Pancreas (tissue), 10 donors: ENCODE measurements at places on chromosomes 11 and 22.

DNA sequence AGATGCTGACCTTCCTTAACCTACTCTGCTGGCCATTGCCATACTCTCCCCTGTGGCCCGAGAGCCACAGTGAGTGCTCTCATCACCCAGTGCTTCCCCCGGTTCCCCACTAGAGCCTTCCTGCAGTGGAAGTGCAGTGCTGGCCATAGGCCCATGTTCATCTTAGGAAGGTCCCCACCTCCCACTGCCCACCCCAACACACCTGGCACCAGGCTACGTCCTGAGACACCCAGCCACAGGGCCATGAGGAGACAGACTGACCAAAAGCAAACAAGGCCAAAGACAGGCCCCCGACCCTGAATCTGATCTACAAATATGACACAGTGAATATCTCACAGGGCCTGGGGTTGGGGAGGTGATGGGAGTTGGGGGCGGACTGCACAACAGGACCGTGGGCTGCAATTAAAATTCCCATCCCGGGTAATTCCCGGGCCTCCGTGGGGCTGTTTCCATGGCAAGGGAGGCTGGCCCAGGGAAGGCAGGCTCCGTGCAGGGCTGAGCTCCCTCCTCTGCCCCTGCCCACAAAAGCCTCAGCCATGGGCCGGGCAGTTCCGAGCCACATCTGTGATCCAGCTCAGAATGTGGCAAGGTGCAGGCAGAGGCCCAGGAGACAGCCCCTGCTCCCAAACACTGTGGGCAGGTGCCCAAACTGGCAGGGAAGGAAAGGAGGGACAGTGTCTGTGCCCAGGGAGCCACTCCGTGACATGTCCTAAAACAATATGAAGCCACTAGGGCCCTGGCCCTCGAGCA is 5.1 kb upstream of the CHST1 start:
- no peak for DNase-seq

GRCh38 chr11:34915136-34916014 is 804 bp downstream of the APIP start:
- no peak for DNase-seq

- DNase-seq = no peak
Observed at GRCh38 chr11:131307506-131307905, 62.9 kb upstream of the NTM start.

DNA sequence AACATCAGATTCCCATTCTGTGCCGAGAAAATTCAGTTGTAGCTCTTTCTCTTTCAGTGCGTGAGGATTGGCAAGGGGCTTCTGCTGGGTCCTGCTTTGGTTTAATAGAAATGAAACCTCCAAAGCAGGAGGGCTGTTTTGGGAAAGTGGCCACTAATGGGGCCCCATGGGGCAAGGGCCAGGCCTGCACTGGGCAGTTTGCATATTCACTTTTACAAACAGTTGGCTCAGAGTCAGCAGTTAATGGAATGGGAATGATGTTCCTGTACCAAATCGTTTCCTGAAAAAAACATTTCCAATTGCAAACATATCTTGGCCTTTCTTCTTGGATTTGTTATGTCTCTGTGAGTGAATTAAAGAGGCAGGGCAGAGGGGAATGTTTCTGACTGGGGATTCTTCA is 92.1 kb downstream of the PARVA start:
- no peak for DNase-seq
